Activated CD8-positive, alpha-beta T cell treated with anti-CD3 and anti-CD28 coated beads, Interleukin-2, amount 10 ng/mL, durations not matched to agents 7 days and 5 days (primary cell): ENCODE measurements at places on chromosomes 3 and 15.

- peaks cover 8% of the 10 kb centered on the region for H3K27me3 ChIP-seq
- H3K4me3 ChIP-seq: no peak overlapping the region
- no peak overlapping the region for H3K27ac ChIP-seq
- no peaks in the 10 kb centered on the region for H3K4me1 ChIP-seq
- DNase-seq: no peak
Observed at GRCh38 chr3:185519021-185519420, 20.2 kb upstream of the TMEM41A start.

GRCh38 chr3:178676942-178677790 is 140.9 kb downstream of the KCNMB2 start:
- H3K36me3 ChIP-seq: no peaks in the 10 kb centered on the region
- H3K27ac ChIP-seq: no peak overlapping the region
- no peaks in the 10 kb centered on the region for H3K27me3 ChIP-seq
- no peaks in the 10 kb centered on the region for H3K4me1 ChIP-seq
- H3K4me3 ChIP-seq: no peak overlapping the region

GRCh38 chr3:152301745-152302181 is 33.0 kb downstream of the MBNL1 start:
- H3K4me3 ChIP-seq: peak overlapping the region; percentile 44
- peaks cover 58% of the 10 kb centered on the region for H3K36me3 ChIP-seq
- peak overlapping the region; percentile 60 for H3K27ac ChIP-seq
- H3K4me1 ChIP-seq: peaks cover 78% of the 10 kb centered on the region
- H3K27me3 ChIP-seq: no peaks in the 10 kb centered on the region

DNA sequence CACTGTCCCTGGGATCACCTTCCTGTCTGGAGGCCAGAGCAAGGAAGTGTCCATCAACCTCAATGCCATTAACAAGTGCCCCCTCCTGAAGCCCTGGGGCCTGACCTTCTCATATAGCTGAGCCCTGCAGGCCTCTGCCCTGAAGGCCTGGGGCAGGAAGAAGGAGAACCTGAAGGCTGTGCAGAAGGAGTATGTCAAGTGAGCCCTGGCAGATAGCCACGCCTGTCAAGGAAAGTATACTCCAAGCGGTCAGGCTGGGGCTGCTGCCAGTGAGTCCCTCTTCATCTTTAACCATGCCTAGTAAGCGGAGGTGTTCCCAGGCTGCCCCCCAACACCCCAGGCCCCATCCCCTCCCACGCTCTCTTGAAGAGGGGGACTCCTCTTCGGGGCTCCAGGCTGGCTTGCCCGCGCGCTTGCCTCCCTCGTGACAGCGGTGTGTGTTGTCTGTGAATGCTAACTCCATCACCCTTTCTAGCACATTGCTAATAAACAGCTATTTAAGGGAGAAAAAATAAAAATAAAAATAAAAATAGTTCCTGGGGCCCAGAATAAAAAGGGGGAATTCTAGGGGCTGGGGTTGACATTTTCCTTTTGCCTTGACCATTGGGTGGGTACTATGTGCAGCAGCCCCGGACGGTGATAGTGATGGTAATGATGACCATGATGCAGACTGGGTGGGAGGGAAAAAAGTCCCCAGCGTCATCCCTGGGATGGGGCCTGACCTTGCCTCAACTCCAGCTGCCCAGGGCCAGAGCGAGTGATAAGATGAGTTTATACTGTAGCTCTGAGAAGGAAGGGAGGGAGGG is 3.3 kb upstream of the ALAS1 start:
- no peak overlapping the region for H3K4me3 ChIP-seq
- peaks cover 12% of the 10 kb centered on the region for H3K36me3 ChIP-seq
- H3K27ac ChIP-seq: no peak overlapping the region
- H3K4me1 ChIP-seq: peaks cover 36% of the 10 kb centered on the region

DNA sequence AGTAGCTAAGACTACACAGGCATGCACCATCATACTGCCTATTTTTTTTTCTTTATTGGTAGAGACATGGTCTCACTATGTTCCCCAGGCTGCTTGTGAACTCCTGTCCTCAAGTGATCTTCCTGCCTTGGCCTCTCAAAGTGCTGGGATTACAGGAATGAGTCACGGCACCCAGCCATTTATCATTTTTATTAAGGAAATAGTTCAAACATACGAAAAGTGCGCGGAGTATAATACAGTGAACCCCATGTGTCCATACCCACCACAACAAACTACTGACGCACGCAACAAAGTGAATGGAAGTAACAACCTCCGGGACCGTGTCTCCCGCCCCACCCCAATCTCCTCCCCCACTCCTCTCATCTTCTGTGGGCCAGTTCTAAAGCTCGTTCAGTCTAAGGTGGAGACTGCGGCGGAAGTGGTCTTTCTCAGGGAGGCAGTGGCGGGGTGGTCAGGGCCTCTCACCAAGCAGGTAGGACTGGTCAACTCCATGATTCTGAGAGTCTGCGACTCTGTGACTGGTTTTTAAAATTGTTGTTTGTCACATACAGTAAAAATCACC is 42.1 kb downstream of the DNAJB8 start:
- DNase-seq: no peak
- no peak overlapping the region for H3K27ac ChIP-seq
- H3K36me3 ChIP-seq: no peaks in the 10 kb centered on the region
- H3K27me3 ChIP-seq: peaks cover 5% of the 10 kb centered on the region

DNA sequence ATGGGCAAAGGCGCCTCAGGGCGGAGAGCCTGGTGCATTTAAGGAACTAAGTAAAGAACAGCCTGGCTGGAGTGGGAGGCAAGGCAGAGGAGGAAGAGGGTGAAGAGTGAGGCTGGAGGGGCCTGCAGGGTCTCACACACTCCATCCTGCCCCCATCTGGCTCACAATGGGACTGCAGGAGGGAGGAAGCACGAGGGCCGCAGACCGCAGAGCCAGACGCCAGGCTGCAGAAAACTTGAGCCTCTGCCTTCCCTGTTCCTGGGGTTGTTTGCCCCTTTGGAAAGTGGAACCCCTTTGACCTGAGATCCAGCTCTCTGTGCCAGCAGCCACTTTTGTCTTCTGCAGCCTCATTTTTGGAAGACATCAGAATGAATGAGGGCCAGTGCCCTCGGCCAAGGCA is 138.0 kb downstream of the SRGAP3 start:
- no peak overlapping the region for H3K27ac ChIP-seq
- H3K4me3 ChIP-seq: no peak overlapping the region
- H3K4me1 ChIP-seq: no peaks in the 10 kb centered on the region
- no peaks in the 10 kb centered on the region for H3K36me3 ChIP-seq

DNA sequence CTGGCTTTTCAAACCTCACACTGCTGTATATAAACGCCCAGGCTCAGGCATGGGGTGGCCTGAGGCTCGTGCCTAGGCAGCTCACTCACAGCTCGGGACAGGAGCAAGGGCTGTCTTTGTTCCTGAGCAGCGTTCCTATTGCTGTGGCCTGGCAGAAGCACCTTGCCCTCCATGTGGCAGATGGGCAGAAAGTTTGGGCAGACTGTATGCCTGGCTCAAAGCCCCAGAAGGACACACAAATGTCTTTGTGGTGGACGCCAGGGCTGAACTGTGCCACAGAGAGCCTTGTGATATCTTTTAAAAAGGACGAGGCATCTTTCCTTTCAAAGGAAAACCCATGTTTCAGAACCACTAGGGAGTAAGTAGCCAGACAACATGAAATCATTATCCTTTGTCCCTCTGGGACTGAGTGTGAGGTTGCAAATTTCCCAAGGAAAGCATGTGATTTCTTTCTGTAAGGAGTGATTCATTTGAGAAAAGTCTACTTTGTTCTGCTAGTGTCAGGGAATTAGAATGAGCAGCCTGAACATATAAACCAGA is 29.3 kb upstream of the UBE2E1 start:
- no peak overlapping the region for H3K27ac ChIP-seq
- H3K4me1 ChIP-seq: no peaks in the 10 kb centered on the region
- H3K27me3 ChIP-seq: no peaks in the 10 kb centered on the region
- H3K4me3 ChIP-seq: no peak overlapping the region
- no peaks in the 10 kb centered on the region for H3K36me3 ChIP-seq

GRCh38 chr3:46374755-46375154 is 4.0 kb downstream of the CCR5 start:
- H3K27me3 ChIP-seq: no peaks in the 10 kb centered on the region
- H3K36me3 ChIP-seq: peaks cover 54% of the 10 kb centered on the region
- peak overlapping the region; percentile 69 for H3K27ac ChIP-seq

GRCh38 chr3:181288145-181288544 is 298.6 kb upstream of the DNAJC19 start:
- no peaks in the 10 kb centered on the region for H3K36me3 ChIP-seq
- no peak for DNase-seq

GRCh38 chr3:195111319-195111705 is 159.6 kb downstream of the XXYLT1 start:
- H3K4me1 ChIP-seq: peaks cover 1% of the 10 kb centered on the region
- no peak overlapping the region for H3K4me3 ChIP-seq
- no peaks in the 10 kb centered on the region for H3K36me3 ChIP-seq
- DNase-seq: no peak
- no peak overlapping the region for H3K27ac ChIP-seq
- no peaks in the 10 kb centered on the region for H3K27me3 ChIP-seq

DNA sequence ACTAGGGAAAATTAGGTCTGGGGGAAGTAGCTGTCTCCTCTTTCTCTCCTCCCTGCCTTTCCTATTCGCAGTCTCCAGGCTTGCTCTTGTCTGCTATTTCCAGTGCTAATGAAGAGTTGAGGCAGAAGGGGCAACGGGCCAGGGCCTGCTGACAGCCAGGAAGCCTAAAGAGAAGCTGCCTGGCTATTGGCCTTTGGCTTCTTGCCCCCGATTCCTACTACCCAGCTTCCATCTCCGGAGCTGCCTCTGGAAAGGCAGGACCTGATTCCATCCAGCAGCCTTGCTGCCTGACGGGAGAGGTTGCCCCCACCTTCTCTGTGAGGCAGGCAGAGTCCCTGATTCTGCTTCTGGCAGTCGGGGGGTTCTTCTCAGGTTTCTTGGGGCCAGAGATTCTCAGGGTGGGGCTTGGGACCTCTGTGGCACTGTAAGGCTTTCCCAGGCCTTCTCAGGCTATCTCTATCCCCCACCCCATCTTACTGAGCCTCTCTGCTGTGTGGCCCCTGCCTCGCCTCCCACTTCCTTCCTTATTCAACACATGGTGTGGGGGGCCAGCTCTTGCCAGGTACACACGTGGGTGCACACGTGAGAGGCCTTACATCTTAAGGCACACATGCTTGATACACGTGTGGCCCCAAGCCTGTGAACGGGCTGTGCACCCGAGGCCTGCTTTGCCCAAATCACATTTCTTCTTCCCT is 18.2 kb upstream of the JMJD7 start:
- H3K27me3 ChIP-seq: no peaks in the 10 kb centered on the region
- H3K4me3 ChIP-seq: no peak overlapping the region
- peak overlapping the region; percentile 24 for H3K27ac ChIP-seq
- no peak for DNase-seq
- H3K4me1 ChIP-seq: peaks cover 47% of the 10 kb centered on the region
- peaks cover 2% of the 10 kb centered on the region for H3K36me3 ChIP-seq

GRCh38 chr3:173891272-173892100 is 493.9 kb downstream of the NLGN1 start:
- H3K4me1 ChIP-seq: no peaks in the 10 kb centered on the region
- no peaks in the 10 kb centered on the region for H3K36me3 ChIP-seq
- no peak overlapping the region for H3K27ac ChIP-seq
- no peak overlapping the region for H3K4me3 ChIP-seq
- no peak for DNase-seq

GRCh38 chr15:96345560-96346399 is 15.3 kb downstream of the NR2F2 start:
- DNase-seq: peak; percentile 29
- no peak overlapping the region for H3K27ac ChIP-seq
- H3K4me3 ChIP-seq: no peak overlapping the region

- peaks cover 81% of the 10 kb centered on the region for H3K4me1 ChIP-seq
- H3K27ac ChIP-seq: peak overlapping the region; percentile 50
- DNase-seq: no peak
- H3K27me3 ChIP-seq: no peaks in the 10 kb centered on the region
- no peak overlapping the region for H3K4me3 ChIP-seq
Observed at GRCh38 chr3:30676424-30677346, 70.3 kb downstream of the TGFBR2 start.

GRCh38 chr3:12483872-12484197 is 445 bp upstream of the TSEN2 start:
- H3K4me3 ChIP-seq: peak overlapping the region; percentile 95
- H3K36me3 ChIP-seq: peaks cover 7% of the 10 kb centered on the region
- H3K4me1 ChIP-seq: peaks cover 30% of the 10 kb centered on the region
- peak overlapping the region; percentile 96 for H3K27ac ChIP-seq
- no peaks in the 10 kb centered on the region for H3K27me3 ChIP-seq

DNA sequence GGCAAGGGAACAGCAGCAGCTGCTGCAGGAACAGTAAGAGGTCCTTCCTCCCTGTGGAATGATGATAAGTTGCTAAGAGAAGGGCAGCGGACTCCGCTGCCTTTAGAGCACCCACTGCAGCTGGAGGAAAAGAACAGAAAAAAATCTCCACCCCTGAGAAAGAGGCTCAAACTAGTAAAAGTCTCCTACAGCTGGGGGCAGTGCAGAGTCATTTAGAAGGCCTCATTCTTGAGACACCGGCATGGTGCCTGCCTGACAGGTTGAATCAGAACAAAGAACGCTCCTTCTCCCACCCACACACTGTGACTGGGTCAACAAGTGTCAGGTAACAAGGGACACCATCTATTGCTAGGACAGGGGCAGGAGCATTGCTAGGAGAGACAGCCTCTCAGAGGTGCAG is 188.4 kb downstream of the ABHD5 start:
- peaks cover 6% of the 10 kb centered on the region for H3K27me3 ChIP-seq
- DNase-seq: no peak
- H3K4me1 ChIP-seq: no peaks in the 10 kb centered on the region
- H3K4me3 ChIP-seq: no peak overlapping the region
- H3K36me3 ChIP-seq: no peaks in the 10 kb centered on the region

DNA sequence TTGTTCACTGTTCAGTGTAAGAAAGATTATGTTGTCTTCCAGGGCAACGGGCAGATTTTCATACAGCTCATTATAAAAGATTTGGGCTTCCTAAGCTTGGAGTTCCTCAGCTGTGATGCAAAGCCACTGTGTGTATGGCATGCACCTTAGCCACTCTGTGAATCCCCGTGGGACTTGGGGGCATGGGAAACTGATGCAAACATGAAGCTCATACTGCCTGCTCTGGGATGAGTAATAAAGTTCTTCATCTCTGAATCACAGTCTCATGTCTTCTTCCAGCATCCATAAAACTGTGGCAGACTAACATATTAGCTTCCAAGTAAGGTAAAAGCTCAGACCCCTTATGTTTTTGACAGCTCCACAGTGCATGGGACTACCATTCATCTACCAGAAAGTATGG is 154.3 kb upstream of the RORA start:
- H3K4me1 ChIP-seq: no peaks in the 10 kb centered on the region
- no peaks in the 10 kb centered on the region for H3K36me3 ChIP-seq
- H3K27me3 ChIP-seq: peaks cover 7% of the 10 kb centered on the region
- H3K27ac ChIP-seq: no peak overlapping the region

GRCh38 chr15:60057554-60057953 is 53.4 kb downstream of the FOXB1 start:
- no peak overlapping the region for H3K27ac ChIP-seq
- no peaks in the 10 kb centered on the region for H3K4me1 ChIP-seq
- H3K36me3 ChIP-seq: peaks cover 7% of the 10 kb centered on the region
- no peak for DNase-seq
- H3K4me3 ChIP-seq: no peak overlapping the region
- peaks cover 32% of the 10 kb centered on the region for H3K27me3 ChIP-seq

- peak within 1 kb of the TSS; percentile 88 for H3K27ac ChIP-seq
- H3K36me3 ChIP-seq: peaks cover 14% of the 10 kb centered on the region
- H3K4me1 ChIP-seq: peaks cover 34% of the 10 kb centered on the region
- peaks cover 7% of the 10 kb centered on the region for H3K27me3 ChIP-seq
- DNase-seq: peak; percentile 89
Observed at GRCh38 chr3:149129326-149130205, at the start of gene HPS3. Gene HPS3 (plus strand): TSS chr3:149129638. CDS start chr3:149129724, 86 bp downstream.

- DNase-seq: no peak
- H3K27me3 ChIP-seq: no peaks in the 10 kb centered on the region
- H3K36me3 ChIP-seq: no peaks in the 10 kb centered on the region
- H3K27ac ChIP-seq: no peak overlapping the region
- no peaks in the 10 kb centered on the region for H3K4me1 ChIP-seq
Observed at GRCh38 chr3:181790561-181790960, 78.8 kb downstream of the SOX2 start.
